Ovary (tissue), 10 donors: ENCODE measurements at places on chromosomes 5 and 9. TPM values are rescaled to one million over a fixed set of nuclear protein-coding genes. Genes with fewer than 3 reads are reported as not detected.

Gene TAF1L
- total RNA-seq = not detected

Gene SEPTIN8
- 45.8 TPM for total RNA-seq

Gene INSL4
- not detected for total RNA-seq

Gene PTPRD
- total RNA-seq = 41.3 TPM

Gene ITGA1
- total RNA-seq = 15.8 TPM

Gene THOC3
- 34.8 TPM for total RNA-seq

Gene MEGF10
- total RNA-seq = not detected

Gene CCL19
- not detected for total RNA-seq

Gene FOXD4L3
- total RNA-seq = not detected

Gene NOL8
- total RNA-seq = 35.4 TPM

Gene PCDHB12
- total RNA-seq = 2.8 TPM

Gene PCDHAC1
- total RNA-seq = 0.46 TPM

Gene DNM1
- total RNA-seq = 7.6 TPM

Gene NRG2
- total RNA-seq = 28.8 TPM

Gene PCDHB13
- 4.3 TPM for total RNA-seq

Gene WDR70
- 24.1 TPM for total RNA-seq

Gene CCDC192
- total RNA-seq = 0.26 TPM

Gene SVEP1
- 5.1 TPM for total RNA-seq

Gene OMD
- total RNA-seq = 17.5 TPM

Gene SLC6A3
- 0.38 TPM for total RNA-seq

Gene PIK3R1
- 116 TPM for total RNA-seq

Gene S1PR3
- total RNA-seq = 5.5 TPM

Gene OR1Q1
- total RNA-seq = not detected
